ENCODE measurements at places on chromosomes 12 and 14. TPM values are rescaled to one million over a fixed set of nuclear protein-coding genes. Genes with fewer than 3 reads are reported as not detected.

DNA sequence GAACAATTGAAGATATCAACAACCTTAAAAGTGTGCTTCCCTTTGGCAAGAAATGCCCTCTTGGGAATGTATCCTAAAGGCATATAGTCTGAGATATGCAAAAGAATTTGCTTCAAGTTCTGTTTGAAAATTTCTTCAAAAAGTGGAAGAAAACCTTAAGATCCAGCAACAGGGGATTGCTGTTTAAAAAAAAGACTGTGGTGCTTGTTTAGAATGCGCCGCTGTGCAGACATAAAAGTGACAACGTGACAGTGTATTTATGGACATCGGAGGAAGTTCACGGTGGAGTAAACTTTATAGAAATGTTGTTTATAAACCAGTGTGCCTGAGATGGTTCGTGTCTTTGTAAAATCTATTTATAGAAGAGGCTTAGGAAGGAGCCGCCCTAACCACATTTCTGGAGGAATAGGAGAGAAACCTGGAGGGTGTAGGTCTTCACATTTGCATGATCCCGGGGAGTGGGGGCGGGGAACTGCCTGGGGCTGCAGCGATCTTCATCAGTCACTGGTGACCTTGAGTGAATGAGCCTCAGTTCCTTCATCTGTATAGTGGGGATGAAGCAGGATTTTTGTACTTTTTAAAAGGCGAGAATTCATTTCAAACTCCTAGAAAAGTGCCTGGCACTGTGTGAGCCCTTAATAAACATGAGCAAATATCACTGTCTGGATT is 27.5 kb downstream of the ADGRD1 start:
- no peak for DNase-seq

DNA sequence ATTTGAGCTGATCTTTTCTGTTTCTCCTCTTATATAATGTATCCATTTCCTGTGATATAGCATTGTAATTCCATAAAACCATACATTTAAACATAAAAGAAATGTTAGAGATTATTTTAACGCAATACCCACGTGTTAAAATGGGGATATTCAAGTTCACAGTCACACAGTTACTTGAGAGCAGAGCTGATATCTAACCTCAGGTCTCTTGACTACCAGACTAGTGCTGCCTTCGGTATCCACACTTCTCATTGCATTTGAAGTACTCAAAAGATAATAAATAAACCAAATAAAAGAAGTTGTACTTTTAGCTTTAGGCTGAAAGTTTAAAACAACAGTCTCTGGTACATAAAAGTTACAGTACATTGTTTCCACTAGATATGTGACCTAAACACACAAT is 2.9 kb downstream of the CLECL1 start:
- DNase-seq = no peak

DNA sequence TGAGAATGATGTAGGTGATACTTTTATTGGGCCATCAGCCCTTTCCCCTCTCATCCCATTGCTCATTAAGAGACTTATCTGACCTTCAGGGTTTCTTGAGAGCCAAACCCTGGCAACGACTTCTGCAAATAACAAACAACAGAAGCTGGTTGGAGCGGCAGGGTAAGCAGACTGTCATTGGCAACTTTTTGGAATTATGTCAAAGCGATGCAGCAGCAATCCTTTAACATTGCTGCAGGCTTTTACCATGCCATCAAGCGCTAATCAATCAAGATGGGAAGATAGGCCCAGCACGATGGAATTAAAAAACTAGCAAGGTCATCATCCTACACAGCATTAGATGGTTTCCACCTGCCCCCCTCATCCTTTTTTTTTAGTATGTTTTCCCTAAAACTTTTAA is 406.1 kb upstream of the PDE3A start:
- no peak for DNase-seq

DNA sequence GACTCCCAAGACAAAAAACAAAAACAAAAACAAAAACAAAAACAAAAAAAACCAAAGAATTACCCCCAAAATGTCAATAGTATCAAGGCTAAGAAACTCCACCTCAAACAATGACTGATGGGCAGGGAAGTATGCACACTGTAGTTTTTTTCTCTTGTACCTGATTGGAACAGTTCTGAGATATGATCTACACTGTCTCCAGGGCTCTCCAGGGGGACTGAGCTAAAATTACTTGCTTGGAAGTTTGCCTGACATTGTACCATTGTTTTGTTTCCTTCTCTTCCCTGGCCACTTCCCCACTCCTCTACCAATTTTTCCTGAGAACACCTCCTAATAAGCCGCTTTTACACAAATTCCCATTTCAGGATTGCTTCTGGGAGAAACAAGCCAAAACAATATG is 22.3 kb upstream of the CATSPERB start:
- DNase-seq = no peak

DNA sequence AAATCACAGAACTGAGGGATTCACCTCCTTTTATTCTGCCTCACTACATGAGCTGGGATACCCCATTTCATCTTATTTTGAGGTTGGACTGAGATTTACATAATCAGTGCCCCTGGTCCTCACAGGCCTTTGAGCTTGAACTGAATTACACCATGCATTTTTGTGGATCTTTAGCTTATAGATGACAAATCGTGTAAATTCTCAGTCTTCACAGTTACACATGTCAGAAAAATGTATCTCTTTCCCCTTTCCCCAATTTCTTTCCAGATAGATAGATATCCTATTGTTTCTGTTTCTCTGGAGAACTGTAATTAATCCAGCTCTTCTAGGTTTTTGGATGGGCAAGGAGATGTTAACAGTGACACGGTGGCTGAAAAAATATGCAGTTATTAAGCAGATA is 1778.9 kb upstream of the SEL1L start:
- no peak for DNase-seq

- peak; percentile 49 for DNase-seq
Observed at GRCh38 chr12:50621399-50622300, 116.9 kb downstream of the DIP2B start.

DNA sequence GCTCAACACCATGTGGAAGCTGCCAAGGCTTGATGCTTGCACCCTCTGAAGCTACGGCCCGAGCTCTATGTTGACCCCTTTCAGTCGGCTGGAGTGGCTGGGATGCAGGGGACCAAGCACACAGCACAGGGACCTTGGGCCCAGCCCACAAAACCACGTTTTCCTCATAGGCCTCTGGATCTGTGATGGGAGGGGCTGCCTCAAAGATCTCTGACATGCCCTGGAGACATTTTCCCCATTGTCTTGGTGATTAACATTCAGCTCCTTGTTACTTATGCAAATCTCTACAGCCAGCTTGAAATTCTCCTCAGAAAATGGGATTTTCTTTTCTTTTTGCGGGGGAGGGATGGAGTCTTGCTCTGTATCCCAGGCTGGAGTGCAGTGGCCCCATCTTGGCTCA is 46.3 kb downstream of the MON2 start:
- DNase-seq = no peak

GRCh38 chr14:53190938-53191337 is 37.8 kb upstream of the DDHD1 start:
- DNase-seq = peak; percentile 79

GRCh38 chr14:61315313-61315712 is 6.1 kb upstream of the PRKCH start:
- DNase-seq = no peak

Gene ADCY6
- total RNA-seq = not detected

Gene CHFR
- total RNA-seq = 51.2 TPM

Gene RAB35
- total RNA-seq = 41.5 TPM

Gene P2RX7
- 3.6 TPM for total RNA-seq

Gene FGF23
- not detected for total RNA-seq

All from activated CD8-positive, alpha-beta T cell treated with anti-CD3 and anti-CD28 coated beads for 36 hours (primary cell).